ENCODE measurements at places on chromosomes 11 and 22.

GRCh38 chr11:68076371-68077042 lies 37.7 kb downstream of the TCIRG1 start:
- no peak for DNase-seq

GRCh38 chr11:126109941-126110731 lies 47.5 kb upstream of the CDON start:
- no peak for DNase-seq

DNA sequence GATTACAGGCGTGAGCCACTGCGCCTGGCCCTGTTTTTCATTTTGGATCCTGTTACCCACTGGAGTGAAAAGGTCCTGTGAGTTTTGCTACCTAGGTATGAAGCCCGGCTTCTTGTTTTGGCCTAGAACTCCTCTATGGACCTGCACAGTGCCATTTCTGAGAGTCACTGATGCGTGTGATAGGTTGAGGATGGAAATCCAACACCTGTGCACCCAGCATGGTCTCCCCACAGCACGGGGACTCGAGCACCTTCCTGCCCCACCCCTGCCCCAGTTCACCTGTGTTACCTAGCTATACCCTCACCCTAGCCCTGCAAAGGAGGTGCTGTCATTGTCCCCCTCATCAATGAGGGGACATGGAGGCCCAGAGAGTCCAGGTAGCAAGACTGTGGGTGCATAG lies 5.1 kb downstream of the FBLN1 start:
- DNase-seq, result no peak

GRCh38 chr22:16959345-16959930 lies 48.6 kb downstream of the GAB4 start:
- no peak for DNase-seq

GRCh38 chr11:15136166-15136565 lies 21.4 kb downstream of the INSC start:
- no peak for DNase-seq

GRCh38 chr11:60182541-60183330 lies at the start of gene MS4A6A:
Gene MS4A6A (minus strand): TSS chr11:60183083. CDS start chr11:60181727, 1,356 bp downstream.
- DNase-seq, result no peak

DNA sequence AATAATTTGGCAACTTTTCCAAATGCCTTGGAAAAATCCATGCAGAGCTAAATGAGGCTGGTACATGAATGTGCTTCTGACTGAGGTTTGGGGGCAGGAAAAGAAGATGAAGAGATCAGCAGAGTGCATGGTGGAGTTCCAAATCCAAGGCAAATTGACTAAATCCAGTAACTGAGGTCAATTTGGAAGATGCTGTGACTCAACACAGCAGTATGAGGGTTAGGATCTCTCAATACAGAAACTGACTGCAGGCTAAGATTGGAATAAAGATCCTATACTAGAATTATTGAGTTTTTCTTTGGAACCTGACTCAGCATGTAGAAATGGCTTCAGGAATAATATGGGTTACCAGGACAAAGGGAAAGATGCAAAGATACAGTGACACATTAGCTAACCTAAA lies 99.3 kb upstream of the FAT3 start:
- no peak for DNase-seq

GRCh38 chr11:128860571-128861361 lies 6.3 kb downstream of the KCNJ1 start:
- no peak for DNase-seq

GRCh38 chr22:27876684-27877083 lies 42.4 kb downstream of the PITPNB start:
- no peak for DNase-seq

DNA sequence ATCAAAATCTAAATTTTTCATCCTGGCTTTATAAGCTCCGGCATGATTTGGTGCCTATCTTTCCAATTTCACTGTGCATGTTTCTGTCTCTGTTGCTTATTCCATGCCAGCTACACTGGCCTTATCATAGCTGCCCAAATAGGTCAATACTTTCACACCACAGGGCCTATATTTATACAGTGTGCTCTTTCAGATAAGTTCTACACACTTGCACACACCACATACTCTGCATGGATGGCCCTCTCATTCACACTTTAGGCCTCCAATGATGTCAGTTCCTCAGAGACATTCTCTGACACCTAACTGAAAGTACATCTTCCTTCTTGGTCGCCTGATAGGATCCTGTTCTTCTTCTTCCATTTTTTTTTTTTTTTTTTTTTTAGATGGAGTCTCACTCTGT lies 7.0 kb downstream of the ALG8 start:
- no peak for DNase-seq

- no peak for DNase-seq
These were observed 155.1 kb upstream of the CADM1 start for GRCh38 chr11:115659061-115659963.

DNA sequence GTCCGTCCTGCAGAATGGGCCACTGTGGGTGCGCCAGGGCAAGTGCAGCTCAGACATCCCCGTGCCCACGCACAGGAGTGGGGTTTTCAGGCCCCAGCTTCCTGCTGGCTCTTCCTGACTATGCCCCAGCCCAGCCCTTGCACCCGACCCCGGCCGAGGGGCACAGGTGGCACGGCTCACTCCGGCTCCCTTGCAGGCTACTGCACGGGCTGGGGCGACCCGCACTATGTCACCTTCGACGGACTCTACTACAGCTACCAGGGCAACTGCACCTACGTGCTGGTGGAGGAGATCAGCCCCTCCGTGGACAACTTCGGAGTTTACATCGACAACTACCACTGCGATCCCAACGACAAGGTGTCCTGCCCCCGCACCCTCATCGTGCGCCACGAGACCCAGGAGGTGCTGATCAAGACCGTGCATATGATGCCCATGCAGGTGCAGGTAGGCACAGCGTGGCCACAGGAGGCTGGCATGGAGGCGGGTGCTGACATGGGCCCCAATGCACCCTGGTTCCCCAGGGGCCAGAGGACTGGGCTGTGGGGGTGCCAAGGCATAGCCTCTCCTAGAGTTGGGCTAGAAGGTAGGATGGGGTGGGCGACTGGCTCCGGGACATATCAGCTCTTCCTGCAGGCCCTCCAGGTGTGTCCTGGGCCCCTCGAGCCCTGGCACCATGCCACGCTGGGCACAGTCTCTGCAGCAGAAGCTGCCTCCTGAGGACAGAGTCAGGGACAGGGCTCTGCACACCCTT lies 27.7 kb downstream of the MUC2 start:
- no peak for DNase-seq

GRCh38 chr11:66958956-66959274 lies 732 bp upstream of the PC start:
- no peak for DNase-seq

DNA sequence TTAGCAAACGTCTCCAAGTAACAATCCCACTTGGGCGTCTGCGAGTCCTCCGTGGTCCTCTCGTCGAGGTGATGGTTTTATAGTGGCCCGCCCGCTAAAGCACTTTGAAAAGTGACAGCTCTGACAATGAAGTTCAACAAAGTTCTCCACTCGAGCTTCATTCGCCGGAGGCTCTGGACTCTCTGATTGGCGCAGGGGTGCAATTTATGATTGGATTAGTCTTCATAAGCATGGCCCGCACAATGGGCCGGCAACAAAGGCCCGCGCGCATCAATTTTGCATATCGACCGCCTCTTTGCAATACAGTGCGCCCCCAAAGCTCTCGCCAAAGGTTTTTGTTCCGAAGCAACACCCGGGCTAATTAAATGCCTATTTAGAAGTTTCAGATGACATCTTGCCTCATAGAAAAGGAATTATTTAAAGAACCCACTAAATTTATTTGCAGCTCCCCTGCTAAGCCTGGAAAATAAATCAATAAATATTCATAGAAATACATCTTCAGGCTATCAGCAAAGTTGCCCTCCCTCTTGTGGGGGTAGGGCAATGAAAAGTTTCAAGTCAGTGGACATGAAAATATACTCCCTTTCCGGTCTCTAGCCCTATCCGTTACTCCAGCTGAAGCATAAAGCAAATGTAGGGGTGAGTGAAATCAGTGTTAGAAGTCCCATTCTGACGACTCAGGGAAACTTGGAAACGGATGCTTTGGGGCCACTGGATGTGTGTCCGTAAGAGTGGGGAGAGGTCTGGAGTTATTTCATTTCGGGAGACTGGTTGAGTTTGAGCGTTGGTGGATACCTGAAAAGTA lies at the start of gene DBX1:
TSS of gene DBX1 (minus strand) at position 51 of the 805 bp plus-strand sequence. CDS start 151 bp downstream, outside the sequence.
- DNase-seq, result no peak

DNA sequence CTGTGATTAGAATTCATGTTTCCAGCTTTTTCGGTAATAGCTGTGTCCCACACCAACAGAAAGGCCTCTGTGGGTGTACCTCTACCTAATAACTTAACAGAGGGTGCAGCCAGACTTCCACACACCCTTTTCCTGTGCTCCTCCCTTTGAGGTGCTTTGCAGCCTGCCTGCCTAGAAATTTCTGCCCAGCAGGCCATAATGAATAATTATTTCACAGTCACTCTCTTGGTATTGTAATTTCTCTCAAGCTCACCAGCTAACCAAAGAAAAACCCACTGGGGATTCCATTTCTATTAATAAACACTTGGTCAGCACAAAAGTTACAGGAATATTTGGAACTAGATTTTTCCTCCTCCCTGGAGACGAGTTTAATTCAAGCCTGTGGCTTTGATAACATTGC lies 13.3 kb downstream of the WT1 start:
- DNase-seq, result no peak

GRCh38 chr11:12013781-12014180 lies 5.4 kb upstream of the DKK3 start:
- no peak for DNase-seq

DNA sequence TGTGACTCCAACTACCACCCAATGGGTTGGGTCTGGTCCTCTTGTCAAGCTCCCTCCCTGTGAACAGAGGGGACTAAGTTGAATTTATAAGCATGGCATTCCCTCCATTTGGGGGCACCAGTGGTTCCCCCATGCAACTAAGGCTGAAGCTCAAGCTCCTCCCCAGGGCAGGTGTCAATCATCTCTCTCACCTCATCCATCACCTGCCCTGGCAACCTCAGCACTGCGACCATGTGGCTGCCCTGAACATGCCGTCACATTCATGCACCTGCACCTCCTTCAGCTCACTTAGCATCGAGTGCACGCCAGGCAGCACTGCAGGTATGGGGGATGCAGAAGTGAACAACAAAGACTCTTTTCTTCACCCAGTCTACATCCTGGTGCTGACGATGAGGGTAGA lies 799.3 kb downstream of the TBC1D22A start:
- no peak for DNase-seq

DNA sequence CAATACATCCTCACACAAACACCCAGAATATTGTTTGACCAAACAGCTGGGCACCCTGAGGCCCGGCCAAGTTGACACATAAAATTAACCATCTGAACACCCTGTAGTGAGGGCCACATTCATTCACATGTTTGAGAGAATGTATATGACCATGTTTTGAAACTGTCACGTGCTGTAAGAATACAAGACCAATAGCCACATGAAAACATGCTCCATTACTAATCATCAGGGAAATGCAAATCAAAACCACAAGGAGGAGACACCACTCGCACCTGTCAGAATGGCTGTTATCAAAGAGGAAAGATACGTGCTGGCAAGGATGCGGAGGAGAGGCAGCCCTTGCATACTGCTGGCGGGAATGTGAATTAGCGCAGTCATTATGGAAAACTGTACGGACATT lies 38.3 kb upstream of the IGSF9B start:
- DNase-seq, result no peak

- no peak for DNase-seq
These were observed 234.7 kb downstream of the BRD1 start for GRCh38 chr22:49592780-49593501.

DNA sequence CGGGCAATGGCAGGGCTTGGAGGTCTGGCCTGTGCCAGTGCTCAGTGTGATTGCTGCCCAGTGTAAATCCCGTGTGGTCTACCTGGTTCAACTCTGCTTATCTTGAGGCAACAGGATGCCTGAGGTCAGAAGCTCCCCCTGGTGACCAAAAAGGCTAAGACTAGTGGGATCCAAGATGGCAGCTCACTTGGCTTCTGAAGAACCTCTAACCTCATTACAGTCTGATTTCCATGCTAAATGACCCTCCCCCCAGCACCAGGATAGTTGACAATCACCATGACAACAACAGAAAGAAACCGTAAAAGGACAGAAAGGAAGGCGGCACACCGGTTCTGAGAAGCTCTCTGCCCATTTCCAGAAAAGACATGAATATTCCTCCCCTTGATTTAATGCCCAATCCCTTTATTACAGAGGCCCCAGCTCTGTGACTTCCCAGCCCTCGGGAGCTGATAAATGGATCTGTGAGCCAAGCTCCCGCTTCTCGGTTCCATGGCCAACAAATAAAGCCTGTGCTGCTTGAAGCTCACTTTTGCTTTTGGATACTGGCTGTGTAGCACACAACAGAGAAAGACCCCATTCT lies 398.4 kb downstream of the CTTN start:
- DNase-seq, result no peak

GRCh38 chr11:8100605-8101004 lies 19.6 kb downstream of the TUB start:
- no peak for DNase-seq

DNA sequence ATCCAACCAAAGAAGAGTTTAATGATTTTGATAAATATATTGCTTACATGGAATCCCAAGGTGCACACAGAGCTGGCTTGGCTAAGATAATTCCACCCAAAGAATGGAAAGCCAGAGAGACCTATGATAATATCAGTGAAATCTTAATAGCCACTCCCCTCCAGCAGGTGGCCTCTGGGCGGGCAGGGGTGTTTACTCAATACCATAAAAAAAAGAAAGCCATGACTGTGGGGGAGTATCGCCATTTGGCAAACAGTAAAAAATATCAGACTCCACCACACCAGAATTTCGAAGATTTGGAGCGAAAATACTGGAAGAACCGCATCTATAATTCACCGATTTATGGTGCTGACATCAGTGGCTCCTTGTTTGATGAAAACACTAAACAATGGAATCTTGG lies 23.9 kb downstream of the KDM4D start:
- no peak for DNase-seq

- DNase-seq, result no peak
These were observed 81.4 kb upstream of the AKIP1 start for GRCh38 chr11:8829556-8829955.

- no peak for DNase-seq
These were observed 24.1 kb downstream of the IRAG1 start for GRCh38 chr11:10669258-10670033.

DNA sequence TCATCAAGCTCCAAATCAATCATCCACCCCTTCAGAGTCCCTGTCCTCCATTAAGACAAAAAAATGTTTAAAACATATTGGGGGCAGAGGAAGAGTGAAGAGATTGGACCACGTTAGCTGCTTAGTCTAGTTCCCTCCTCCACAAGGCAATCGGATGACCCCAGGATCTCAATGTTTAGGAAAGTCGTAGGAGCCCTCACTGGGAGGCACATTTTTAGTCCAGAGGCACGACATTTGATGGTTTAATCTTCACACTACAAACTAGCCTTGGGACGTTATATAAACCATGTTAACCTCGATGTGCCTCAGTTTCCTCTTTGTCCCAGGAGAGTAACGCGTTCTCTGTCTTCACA lies 588 bp upstream of the FAT3 start:
- no peak for DNase-seq

- DNase-seq, result no peak
These were observed 193.1 kb upstream of the PITPNB start for GRCh38 chr22:28112190-28112544.

- DNase-seq, result peak; percentile 44
These were observed 616 bp downstream of the BTBD10 start for GRCh38 chr11:13462311-13462900.

GRCh38 chr22:36480941-36481392 lies 473 bp downstream of the TXN2 start:
- no peak for DNase-seq

Measured in activated naive CD4-positive, alpha-beta T cell (primary cell).